ENCODE measurements at places on chromosomes 3 and 15. TPM values are rescaled to one million over a fixed set of nuclear protein-coding genes. Genes with fewer than 3 reads are reported as not detected.

ERICH6 gene
- total RNA-seq: not detected

CLSTN2 gene
- 1.8 TPM for total RNA-seq

- DNase-seq: no peak
Measured at GRCh38 chr3:167808910-167809309, 73.4 kb downstream of the SERPINI1 start.

- DNase-seq: no peak
Measured at GRCh38 chr3:9970020-9970652, 16.5 kb downstream of the EMC3 start.

GRCh38 chr3:118636841-118637240, 397.8 kb downstream of the IGSF11 start:
- DNase-seq: no peak

DNA sequence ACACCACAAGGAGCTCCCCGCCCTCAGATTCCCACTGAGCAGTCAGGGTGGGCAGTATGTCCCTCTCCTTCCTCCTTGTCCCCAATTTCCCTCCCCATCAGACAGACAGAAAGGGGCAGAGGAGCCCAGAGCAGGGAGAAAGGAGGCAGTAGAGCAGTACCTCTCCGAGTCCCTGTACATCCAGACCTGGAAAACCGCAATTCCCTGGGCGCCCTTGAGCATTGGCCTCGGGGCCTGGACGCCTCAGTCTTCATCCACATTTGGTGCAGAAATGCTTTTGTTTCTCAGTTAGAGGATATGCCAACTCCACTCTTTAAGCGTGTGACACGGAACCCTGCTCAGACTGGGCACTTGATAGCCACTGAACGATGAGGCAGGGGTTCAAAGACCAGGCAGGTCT, 5.9 kb downstream of the ISG20 start:
- no peak for DNase-seq

- DNase-seq: peak; percentile 36
Measured at GRCh38 chr3:30511524-30512251, 94.7 kb upstream of the TGFBR2 start.
